Lung (tissue), 17 donors: ENCODE measurements at places on chromosomes 1 and 21. TPM values are rescaled to one million over a fixed set of nuclear protein-coding genes. Genes with fewer than 3 reads are reported as not detected.

Gene KRTAP12-2
- total RNA-seq = not detected

Gene CD1B
- not detected for total RNA-seq

Gene ALPL
- 242 TPM for total RNA-seq

Gene S100A7
- total RNA-seq = not detected

Gene TNNI3K
- not detected for total RNA-seq

Gene ACTA1
- 0.71 TPM for total RNA-seq

Gene ATP1B1
- total RNA-seq = 226 TPM

Gene OR2T34
- total RNA-seq = not detected

Gene ZC3H12A
- 27.1 TPM for total RNA-seq

Gene MAP3K7CL
- total RNA-seq = 8.7 TPM

Gene MAGI3
- 54.9 TPM for total RNA-seq

Gene CCDC181
- 4.8 TPM for total RNA-seq

Gene OR2L3
- not detected for total RNA-seq

Gene SPTA1
- 0.31 TPM for total RNA-seq

Gene IL12RB2
- total RNA-seq = 0.40 TPM

Gene CNR2
- total RNA-seq = 0.09 TPM

Gene SPRR2G
- not detected for total RNA-seq

Gene UMODL1
- total RNA-seq = 0.28 TPM

Gene ZSWIM5
- 3.1 TPM for total RNA-seq

Gene NBPF12
- total RNA-seq = 17.0 TPM

Gene FGR
- 26.6 TPM for total RNA-seq

Gene SPRR4
- not detected for total RNA-seq

Gene TAF13
- total RNA-seq = 35.8 TPM

Gene MXRA8
- total RNA-seq = 213 TPM

Gene IGSF9
- total RNA-seq = 1.8 TPM

Gene NPL
- 116 TPM for total RNA-seq

Gene CR2
- 0.34 TPM for total RNA-seq

Gene IFI6
- total RNA-seq = 36.0 TPM

Gene MSH4
- total RNA-seq = 0.40 TPM

Gene STUM
- total RNA-seq = 0.58 TPM

Gene AGO4
- total RNA-seq = 18.9 TPM

Gene CD2
- total RNA-seq = 4.8 TPM

Gene APOBEC4
- total RNA-seq = 5.3 TPM

Gene DCST1
- not detected for total RNA-seq

Gene OR10Z1
- not detected for total RNA-seq

Gene HES2
- 0.26 TPM for total RNA-seq

Gene DRAXIN
- 0.31 TPM for total RNA-seq

Gene COL8A2
- 2.0 TPM for total RNA-seq

Gene GJA9
- not detected for total RNA-seq

Gene ADAMTS1
- total RNA-seq = 165 TPM

Gene TFF1
- 0.83 TPM for total RNA-seq

Gene NEXN
- 14.2 TPM for total RNA-seq

Gene PGBD5
- total RNA-seq = 2.0 TPM

Gene FMO1
- total RNA-seq = 3.7 TPM

Gene FCAMR
- total RNA-seq = not detected

Gene AMPD2
- 57.4 TPM for total RNA-seq

Gene C1orf21
- 59.9 TPM for total RNA-seq
